ENCODE measurements at places on chromosomes 16 and 17.

DNA sequence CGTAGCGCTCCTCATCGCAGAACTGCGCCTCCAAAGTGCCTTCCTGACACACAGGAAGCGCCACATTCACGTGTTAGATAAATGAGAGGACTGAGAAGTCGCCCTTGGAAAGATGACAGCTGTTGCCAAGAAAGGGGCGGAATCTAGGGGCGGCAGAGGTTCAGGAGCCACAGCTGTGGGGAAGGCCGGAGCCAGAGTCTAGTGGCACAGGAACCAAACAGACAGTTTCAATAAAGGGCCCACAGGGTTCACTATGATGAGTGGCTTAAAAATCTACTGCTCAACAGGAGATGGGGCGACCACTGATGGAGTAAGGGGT is 4.7 kb downstream of the FLCN start:
- no peak for DNase-seq

DNA sequence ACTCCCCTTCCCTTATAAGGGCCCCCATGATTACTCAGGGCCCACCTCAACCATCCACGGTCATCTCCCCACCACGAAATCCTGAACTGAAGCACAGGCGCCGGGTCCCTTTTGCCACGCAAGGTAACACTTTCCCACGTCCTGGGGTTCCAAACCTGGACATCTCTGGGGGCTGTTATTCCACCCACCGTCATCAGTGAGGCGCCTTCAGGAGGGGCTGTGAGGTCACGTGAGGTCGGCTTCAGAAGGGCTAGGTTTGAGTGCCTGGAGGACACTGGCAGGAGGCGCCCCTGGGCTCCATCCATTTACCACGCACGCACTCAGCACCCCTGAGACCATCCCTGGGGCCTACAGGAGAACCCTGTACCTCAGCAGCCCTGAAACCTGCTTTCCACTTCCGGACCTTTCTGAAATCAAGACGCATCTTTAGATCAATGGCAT is 4.1 kb downstream of the CD2BP2 start:
- DNase-seq, result no peak

DNA sequence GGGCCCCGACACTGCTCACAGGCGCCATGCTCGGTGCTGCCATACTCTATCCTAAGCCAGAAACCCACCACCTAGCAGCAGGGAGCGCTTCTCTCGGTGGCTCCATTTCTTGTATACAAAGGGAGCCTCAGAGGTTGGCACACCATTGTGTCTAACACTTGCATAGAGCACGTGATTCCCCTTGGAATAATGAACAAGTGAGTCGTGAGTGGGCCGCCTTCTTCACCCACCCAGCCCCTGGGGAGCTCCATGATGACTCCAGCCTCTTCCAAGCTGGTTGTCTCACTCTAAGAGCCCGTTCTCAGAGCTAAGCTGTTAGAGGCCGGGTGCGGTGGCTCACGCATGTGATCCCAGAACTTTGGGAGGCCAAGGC is 82.3 kb upstream of the ZNF469 start:
- DNase-seq, result no peak

GRCh38 chr17:78600181-78600721 is 23.1 kb upstream of the DNAH17 start:
- DNase-seq, result no peak

GRCh38 chr16:22323959-22324786 is 27.0 kb downstream of the POLR3E start:
- no peak for DNase-seq

- no peak for DNase-seq
Observed at GRCh38 chr16:70753228-70753627, 47.7 kb downstream of the VAC14 start.

DNA sequence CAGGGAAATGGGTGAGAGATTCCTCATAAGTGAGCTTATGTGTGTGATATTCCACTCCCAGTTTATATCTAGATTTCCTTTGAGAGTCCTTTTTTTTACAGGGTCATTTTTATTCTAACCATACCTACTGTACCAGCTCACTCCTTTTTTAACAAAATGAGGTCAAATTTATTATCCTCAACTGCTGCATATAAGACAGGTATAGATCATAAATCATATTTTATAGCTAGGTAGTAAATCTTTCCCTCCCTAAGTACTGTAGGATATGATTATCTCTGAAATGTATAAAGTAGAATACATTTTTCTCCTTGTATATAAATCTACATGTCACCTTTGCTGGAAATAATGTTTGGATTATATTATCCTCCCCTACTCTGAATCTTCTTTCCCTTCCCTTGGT is 31.5 kb downstream of the AP2B1 start:
- DNase-seq, result no peak

DNA sequence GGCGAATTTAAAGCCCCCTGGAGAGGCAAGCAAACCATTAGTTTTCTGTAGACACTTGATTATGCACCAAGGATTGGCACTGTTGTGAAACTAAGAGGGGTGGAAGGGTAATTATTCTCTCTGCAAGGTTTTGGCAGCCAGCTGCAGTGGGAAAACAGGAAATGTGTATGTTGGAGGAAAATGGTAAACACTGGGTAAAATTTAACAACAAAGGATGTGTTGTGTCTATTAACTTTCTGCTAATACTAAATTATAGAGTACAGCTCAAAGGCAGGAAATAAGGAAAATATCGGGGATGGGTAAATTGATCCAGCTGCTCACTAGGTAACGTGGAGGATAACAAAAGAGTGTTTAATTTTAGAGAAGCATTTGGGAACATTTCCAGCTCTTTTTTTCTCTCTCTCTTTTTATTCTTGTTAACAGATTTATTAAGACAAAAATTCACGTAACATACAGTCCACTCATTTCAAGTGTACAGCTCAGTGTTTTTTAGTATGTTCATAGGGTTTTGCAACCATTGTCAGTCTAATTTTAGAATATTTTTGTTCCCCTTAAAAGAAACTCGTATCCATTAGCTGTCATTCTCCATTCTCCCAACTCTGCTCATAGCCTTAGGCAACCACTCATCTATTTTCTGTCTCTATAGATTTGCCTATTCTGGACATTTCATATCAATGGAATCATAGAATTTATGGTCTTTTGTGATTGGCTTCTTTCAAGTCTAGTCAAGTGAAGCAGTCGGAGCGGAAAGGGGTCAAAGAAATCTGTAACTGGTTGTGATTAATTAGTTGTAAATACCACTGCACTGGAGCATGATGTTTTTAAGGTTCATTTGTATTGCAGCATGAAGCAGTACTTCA is 41.8 kb downstream of the TANGO6 start:
- no peak for DNase-seq

- DNase-seq, result no peak
Observed at GRCh38 chr17:77246110-77247047, 105.6 kb downstream of the SEC14L1 start.

DNA sequence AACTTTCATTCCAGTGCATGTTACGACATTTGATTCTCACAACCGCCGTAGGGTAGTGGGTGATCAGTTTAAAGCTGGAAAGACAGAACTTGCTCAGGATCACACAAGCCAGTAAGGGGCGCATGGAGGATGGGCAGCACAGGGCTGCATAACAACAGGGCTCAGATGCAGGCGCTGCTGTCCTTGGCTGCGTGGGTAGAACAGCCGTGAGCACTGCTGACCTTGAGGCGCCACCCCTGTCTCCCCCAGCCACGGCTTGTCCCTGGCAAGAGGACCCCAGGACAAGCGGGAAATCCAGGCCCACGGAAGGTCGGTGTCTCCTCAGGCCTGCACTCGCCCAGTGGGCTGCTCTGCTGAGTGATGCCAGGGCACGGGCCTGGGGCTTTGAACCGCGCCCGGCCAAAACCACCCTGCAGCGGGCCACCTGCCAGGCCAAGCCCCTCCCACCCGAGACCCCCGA is 84.7 kb downstream of the LMF1 start:
- DNase-seq, result no peak

DNA sequence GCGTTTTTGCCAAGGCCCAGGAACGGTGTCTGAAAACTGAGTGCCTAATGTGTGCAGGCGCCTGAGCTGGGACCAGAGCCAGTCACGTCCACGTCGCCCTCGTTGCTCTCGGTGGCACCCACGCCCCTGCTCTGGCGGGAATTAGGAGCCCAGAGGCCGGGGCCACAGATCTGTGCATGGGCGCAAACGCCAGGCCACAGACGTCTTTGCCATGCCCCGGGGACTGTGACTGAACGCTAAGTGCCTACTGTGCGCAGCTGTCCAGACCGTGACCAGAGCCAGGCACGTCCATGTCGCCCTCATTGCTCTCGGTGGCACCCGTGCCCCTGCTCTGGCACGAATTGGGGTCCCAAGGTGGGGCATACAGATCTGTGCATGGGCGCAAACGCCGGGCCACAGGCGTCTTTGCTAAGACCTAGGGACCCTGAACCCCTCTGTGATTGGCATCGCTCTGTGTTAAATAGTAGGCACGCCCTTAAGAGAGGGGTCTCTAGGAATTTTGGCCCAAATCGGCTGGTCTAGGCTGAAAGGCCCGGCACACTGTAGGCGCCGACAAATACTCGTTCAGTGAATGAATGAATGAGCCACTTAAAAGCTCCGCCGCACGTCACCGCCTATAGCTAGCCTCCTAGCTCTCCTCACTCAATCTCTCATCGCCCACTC is 827 bp upstream of the UBALD1 start:
- DNase-seq, result no peak

DNA sequence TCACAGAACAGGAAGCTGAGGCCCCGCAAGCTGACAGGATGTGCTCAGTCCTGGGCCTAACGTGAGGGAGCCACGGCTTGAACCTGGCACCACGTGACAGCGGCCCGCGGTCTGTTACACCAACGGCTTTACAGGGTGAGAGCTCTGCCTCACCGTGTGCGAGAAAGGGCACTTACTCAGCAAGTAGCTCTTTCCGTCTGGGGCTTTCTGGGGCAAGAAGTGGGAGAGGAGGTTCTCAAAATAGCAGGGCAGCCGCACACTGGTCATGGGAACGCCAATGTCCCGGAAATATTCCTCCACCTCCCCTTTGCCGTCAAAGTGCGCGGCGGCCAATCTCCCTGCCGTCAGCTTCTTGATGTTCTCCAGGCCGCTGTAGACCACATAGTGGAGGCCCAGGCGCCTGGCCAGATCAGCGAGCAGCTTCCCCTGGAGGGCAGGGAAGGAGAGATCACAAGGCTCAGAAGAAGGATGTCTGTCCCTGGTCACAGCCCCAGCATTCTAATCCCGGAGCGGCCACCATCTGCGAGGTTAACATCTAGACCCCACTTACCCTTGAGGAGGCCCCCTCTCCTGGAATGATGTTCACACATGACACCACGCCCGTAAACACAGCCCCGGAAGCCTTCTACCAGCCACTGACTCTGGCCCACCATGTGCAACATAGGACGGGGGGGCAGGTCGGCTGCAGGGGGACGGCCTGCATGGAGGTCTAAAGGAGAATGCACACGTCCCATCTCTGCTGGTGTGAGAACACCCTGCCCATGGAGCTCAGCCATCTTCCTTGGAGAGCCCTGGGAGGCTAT is 8.2 kb downstream of the NMRAL1 start:
- no peak for DNase-seq

DNA sequence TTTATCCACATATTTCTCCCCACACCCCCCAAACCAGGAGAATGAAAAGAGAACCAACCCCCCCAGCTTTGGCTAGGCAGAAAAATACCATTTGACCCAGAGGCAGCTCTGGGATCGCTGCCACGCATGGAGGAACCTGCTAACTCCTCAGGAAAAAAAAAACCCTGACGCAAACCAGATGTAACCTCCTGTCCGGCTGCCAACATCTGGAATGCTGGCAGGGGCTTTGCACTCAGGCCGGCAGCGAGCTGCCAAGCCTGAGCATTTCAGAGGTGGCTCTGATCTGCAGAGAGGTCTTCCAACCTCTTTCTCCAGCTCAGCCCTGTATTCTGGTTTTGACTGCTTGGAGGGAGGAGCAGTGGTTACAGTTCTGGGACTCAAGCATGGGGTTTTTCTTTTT is 8.2 kb downstream of the IGFBP4 start:
- DNase-seq, result no peak

GRCh38 chr16:85019659-85020245 is 7.8 kb upstream of the KIAA0513 start:
- no peak for DNase-seq

DNA sequence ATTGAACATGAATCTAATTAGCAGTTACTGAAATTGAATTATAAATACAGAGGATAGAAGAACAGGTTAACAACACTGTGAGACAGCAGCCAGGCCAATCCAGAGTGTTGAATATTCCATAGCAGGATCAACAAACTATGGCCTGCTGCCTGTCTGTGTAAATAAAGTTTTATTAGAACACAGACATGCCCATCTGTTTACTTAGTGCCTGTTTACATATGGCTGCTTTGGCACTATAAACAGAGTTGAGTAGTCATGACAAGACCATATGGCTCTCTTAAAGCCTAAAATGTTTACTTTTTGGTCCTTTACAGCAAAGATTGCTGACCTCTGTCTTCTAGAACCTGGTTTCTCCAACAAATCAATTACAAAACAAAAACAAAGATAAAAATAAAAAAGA is 115.4 kb upstream of the CDC42EP4 start:
- no peak for DNase-seq

GRCh38 chr16:72203401-72203800 is 31.4 kb upstream of the PMFBP1 start:
- no peak for DNase-seq

GRCh38 chr17:37142294-37142896 is 193.6 kb downstream of the AATF start:
- no peak for DNase-seq

DNA sequence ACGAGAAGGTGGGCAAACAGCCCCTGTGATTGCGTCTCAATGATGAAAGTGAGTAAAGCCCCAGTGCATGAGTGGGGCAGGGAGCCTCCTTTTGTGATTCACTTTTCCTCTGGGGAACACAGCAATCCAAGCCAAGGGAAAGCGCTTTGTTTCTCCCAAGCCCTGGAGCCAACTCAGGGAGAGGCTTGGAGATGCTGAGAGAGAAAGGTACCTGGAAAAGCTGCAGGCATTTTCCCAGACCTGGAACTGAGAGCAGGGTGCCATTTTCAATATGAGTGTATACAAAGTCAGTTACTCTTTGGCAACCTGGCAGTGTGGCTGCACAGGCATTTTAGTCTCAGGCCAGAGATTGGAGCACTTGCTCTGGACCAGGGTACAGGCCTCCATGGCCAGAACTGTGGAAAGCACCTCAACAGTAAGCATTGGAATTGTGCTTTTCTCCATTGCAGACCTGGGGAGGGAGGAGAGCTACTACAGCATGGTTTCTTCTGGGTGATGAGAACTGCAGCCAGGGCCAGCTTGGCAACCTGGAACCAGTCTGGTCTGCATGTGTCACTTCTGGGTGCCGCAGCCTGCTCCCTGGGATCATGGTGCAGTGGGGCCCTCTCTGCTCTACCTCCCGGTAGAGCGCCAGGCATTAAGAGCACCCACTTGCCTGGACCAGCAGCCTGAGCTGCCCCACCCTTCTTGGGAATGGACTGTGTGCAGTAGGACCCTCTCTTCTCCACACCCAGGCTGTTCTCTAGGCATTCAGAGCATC is 89.0 kb upstream of the CDH5 start:
- DNase-seq, result no peak

- no peak for DNase-seq
Observed at GRCh38 chr16:23147666-23148065, 1.6 kb downstream of the USP31 start.
